ENCODE measurements at places on chromosomes 11 and 22. TPM values are rescaled to one million over a fixed set of nuclear protein-coding genes. Genes with fewer than 3 reads are reported as not detected.

The CFAP300 gene
- not detected for total RNA-seq

The SCGB1A1 gene
- total RNA-seq: not detected

The PGA5 gene
- not detected for total RNA-seq

The PTPRCAP gene
- 371 TPM for total RNA-seq

The KIRREL3 gene
- not detected for total RNA-seq

DNA sequence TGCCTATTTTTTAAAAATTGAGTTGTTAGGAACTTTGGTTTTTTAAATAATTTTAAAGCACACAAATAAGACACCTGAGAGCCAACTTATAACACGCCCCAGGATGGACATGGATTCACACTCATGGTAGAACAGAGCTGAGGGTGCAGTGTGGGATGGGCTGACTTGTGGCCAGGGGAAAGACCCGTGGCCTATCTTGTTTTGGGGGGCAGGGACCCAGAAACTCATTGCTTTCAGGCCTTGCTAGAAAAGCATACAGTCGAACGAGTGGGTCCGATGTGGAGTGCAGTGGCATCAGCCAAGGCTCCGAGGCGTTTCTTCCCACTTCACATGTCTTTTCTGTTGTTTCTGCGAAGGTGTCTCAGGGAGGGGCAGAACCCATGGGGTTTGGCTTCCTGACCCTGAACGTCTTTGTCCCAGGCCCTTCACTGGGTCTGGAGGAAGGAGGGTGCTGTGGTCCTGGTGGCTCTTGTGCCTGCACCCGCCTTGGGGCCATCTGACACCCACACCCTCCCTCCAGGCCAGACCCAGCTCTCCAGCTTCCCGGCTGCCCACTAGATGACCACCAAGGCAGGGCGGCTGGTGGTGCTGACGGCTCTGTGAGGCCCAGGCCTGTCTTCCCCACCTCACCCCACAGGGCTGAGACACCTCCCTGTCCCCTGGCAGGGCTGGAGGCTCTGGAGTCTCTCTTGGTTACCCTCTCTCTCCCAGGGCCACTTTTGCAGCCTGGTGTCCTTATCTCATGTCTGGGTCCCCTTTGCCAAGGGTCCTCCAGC, 120.8 kb downstream of the KCNQ1 start:
- peak; percentile 20 for DNase-seq

GRCh38 chr11:106271686-106272085, 194.2 kb downstream of the AASDHPPT start:
- no peak for DNase-seq

DNA sequence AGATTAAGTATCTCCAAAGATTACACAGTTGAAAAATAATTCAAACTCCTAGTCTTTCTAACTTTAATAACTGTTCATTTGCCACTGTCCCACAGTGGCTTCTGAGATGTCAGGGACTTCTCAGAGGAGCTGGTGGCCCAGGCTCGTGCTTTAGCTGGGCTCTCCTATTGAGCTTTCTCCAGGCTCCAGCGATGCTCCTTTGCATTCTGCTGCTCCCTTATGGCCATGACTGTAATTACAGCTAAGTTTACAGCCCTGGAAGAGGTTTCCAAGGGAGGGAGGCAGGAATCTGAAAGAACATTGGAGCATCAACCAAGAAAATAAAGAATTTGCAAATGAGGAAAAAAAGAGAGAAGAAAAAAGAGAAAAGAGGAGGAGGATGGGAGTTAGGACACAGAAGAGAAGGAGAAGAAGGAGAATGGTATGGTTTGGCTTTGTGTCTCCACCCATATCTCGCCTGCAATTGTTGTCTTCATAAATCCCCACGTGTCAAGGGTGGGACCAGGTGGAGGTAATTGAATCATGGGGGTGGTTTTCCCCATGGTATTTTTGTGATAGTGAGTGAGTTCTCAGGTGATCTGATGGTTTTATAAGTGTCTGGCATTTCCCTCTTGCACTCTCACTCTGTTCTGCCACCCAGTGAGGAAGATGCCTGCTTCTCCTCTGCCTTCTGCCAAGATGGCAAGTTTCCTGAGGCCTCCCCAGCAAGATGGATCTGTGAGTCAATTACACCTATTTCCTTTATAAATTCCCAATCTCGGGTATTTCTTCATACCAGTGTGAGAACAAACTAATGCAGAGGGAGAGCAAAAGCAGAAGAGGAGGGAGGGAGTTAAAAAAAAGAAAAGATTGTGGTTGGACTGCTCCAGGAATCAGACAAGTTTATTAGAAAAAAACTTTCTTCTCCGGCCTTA, 857.0 kb downstream of the KCNA4 start:
- DNase-seq: no peak

- DNase-seq: no peak
These were observed 22.0 kb upstream of the CTSC start for GRCh38 chr11:88359541-88359940.

- DNase-seq: no peak
These were observed 16.8 kb downstream of the CUL5 start for GRCh38 chr11:108025387-108026080.

GRCh38 chr11:118002541-118003423, 16.6 kb downstream of the IL10RA start:
- peak; percentile 70 for DNase-seq

DNA sequence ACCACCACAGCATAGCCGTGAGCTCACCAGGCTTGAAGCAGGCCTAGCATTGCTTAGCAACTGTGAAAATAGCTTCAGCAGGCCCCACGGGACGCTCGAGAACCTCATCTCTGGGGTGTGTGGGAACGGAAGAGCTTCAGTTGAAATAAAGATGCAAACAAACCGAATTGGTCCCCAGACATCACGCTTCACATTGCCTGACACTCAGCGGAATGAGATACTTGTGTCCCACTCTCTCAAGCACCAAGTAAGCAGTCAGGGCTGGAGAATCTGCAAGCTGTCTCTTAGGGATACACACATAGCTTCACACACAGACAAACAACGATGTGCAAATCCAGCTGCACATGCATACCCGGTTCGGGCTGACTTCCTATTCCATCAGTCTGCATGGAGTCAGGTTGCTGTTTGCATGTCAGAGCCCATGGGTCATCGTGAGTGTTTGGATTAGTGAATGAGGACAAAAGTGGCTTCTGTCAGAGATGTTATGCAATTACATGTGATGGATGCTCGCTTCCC, 205.7 kb downstream of the SNX19 start:
- no peak for DNase-seq

- DNase-seq: no peak
These were observed 534.3 kb downstream of the ETS1 start for GRCh38 chr11:128052912-128053641.

DNA sequence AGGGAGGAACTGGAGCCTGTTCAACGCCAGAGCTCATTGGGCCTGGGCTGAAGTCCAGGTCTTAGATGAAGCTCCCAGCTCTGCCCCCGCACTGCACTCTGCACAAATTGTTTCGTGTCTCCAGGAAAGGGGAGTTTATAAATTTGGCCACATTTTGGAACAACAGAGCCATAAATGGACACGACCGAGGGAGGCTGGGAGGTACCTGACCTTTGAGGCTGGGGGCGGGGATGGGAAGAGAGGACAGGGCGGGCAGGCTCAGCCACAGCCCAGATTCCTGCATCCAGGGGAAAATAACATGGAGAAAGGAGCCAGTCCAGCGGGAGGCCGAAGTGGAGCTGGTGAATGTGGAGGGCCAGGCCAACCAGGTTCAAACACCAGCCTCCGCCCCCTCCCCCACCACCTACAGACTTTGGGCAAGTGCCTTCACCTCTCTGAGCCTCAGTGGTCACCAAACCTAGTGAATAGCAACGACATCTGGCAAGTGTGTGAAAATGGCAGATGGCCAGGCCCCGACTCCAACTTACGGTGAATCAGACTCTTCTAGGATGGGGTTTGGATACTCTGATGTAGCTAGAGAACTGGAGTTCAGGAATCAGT, 36.8 kb upstream of the SMTN start:
- no peak for DNase-seq

- DNase-seq: no peak
These were observed 901.0 kb downstream of the BRD1 start for GRCh38 chr22:48926643-48927042.

GRCh38 chr11:61121192-61121831, 19.0 kb downstream of the CD5 start:
- DNase-seq: no peak

DNA sequence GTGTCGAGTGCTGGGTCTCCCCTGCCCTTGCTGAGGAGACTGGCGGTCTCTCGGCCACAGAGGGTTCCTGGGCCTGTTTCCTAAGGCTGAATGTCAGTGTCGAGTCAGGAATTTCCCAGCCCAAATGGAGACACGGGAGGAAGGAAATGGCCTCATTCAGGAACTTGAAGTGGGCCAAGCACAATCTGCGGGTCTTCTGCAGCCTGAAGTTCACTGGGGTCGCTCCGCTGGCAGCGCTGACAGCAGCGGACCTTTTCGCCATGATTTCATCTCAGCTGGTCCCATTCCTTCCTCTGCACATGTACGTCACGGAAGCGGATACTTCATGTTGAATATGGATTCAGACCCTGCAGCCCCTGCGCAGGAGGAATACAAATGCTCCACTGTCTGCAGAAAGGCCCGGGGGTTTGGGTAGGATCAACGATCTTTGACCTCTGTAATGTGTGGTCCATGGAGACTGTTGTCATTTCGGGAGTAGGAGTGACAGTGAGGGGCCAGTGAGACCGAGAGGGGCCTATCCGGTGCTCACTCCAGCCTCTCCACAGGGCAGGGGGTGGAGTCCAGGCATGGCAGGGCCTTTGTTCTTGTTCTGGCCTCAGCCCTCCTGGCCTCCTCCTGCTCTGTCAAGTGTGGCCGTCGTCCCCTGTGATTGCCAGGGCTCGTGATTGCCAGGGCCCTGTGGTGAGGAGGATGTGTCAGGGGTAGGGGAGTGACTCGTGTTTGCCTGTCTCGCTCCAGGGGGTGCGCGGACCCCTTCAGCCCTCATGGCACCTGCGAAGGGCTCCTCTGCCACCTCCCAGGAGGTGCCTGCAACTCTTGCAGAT, 402.3 kb downstream of the TBC1D22A start:
- DNase-seq: peak; percentile 11

DNA sequence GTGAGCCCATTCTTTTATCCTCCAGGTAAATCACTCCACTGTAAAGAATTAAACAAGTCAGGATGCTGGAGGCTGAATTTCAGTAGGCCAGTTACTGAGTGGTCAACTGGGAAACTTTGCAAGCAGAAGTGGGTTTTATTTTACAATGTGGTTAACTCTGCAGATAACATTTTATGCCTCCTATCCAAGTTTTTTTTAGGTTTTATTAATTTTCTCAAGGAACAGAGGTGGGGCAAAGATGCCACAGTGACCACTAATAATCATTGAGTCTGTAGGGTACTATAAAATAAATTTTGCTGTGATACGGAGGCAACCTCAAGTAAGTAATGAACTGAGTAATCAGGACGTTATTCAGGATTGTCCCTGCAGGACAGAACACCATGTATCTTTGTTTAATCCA, 599.9 kb downstream of the METTL15 start:
- DNase-seq: no peak

DNA sequence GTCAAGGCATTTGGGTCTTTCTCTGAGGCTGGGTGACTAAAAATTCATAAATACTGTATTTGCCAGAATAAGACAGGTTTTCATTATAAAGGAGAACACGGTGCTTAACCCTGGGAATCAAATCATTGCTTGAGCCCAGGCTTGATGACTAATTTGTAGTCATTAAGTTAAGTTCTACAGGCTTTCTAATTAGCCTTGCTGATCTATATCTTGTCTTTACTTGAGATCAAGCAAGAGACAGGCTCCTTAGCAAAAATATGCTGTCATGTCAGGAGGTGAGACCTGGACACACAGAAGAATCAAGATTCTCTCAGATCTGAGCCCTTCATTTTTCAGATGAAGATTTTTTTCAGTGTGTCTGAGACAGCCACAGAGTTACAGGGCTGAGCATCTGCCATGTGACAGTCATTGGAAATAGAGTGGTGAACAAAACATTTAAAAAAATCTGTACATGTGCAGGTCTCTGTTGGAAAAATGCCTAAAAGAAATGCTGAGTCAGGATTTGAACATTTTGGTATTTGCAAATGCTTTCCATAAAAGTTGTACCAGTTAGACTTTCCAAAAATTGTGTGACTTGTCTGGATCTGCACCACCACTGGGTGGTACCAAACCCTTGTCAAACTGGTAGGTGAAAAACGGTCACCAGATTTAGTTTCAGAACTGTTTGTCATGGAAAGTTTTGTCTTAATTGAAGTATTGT, 14.6 kb downstream of the ACAT1 start:
- DNase-seq: no peak

Data from activated naive CD8-positive, alpha-beta T cell treated with anti-CD3 and anti-CD28 coated beads, Interleukin-2, amount 10 ng/mL, durations not matched to agents 7 days and 5 days (primary cell).